ENCODE measurements at places on chromosomes 1 and 21.

DNA sequence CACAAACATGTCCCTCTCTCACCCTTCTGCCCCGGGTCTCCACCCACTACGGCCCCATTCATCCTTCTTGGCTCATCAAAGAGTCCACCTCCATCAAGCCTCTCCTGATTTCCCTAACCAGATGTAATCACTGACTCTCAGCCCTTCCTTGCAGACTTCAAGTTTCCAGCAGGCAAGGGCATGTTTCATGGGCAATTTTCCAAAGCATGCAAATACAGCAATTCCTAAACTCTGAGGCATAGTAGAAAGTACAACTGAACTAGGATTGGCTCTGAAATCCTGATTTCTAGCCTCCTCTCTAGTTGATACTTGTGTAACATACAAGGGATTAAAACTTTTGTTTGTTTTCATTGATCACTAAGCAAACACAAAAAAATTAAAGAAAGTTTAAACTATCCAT, 109.1 kb upstream of the GADD45A start:
- no peak for DNase-seq

GRCh38 chr21:34698270-34699015, 29.6 kb downstream of the CLIC6 start:
- DNase-seq, result no peak

DNA sequence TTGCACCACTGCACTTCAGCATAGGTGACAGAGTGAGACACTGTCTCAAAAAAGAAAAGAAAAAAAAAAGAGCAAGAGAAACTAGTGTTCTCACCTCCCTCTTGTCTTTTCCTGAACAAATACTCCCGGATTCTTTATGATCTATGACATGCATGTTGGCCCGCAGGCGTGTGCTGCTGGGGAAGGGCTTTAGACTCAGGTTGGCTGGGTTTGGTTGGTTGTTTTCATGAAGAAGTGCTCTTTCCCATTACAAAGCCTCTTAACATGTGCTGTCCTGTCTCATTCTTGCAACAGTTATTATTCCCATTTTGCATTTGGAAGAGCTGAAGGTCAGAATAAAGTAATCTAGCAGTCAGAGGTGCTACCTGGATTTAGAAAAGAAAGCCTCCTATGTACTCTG, 79.5 kb downstream of the TRABD2B start:
- DNase-seq, result no peak

GRCh38 chr1:168220470-168220871, 5.3 kb upstream of the SFT2D2 start:
- no peak for DNase-seq
